ENCODE measurements at places on chromosomes 16 and 17.
A peak's percentile ranks its signal among the peaks of the same experiment; 100 is the strongest.

DNA sequence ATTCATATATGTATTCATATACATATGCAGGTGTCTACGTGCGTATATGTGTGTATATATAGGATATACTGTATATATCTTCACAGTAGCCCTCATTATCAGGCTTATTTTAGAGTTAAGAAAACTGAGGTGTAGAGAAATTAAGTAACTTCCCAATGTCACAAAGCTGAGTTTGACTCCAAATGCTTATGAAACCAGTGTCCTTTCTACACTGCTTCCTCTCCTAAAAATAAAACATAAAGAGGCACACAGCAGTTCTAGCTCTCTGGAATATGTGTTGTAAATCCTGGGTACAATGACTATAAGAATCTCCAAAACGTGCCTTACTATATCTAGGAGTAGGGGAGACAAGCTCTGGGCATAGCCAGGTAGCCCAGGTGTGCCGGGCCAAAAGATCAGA, 40.0 kb upstream of the CCL1 start:
- no peak for DNase-seq

DNA sequence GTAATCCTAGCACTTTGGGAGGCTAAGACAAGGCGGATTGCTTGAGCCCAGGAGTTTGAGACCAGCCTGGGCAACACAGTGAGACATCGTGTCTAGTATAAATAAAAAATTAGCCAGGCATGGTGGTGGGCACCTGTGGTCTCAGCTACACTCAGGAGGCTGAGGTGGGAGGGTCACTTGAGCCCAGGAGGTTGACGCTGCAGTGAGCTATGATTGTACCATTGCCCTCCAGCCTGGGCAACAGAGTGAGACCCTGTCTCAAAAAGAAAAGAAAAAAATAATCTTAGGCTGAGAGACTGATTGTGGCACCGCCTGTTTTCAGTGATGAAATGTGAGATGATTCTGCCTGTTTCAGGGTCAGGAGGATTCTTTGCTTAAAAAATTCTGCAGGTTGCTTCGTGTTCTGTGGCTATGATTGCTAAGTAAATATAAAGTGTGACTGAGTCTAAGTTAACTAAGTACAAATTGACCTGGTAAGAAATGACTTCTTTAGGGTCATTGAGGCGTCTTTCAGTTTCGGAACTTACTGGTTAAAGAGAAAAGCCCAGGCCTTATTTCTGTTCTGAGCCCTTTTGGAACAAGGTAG, 128.3 kb downstream of the SOCS1 start:
- DNase-seq, result no peak

- peak; percentile 85 for DNase-seq
Observed at GRCh38 chr16:56576585-56577299, 11.9 kb downstream of the MT4 start.

- no peak for DNase-seq
Observed at GRCh38 chr17:46001390-46002310, 2.6 kb downstream of the STH start.

DNA sequence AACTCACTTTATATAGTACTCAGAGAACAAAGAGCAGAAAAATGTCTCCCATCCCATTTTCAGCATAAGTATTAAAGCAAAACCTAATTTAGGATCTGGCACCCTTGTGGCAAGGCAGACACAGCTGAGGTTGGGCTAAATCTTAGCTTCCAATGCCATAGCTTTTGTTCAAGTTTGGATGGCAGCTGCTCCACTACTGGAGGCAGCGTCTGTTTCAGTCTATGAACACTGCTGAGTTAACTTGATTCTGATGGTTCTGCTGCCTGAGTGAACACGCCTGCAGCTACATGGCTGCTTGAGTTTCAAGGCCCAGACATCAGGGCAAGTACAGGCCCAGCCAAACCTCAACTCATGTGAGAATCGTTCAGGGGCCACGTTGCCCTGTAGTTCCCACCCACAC, 178.2 kb upstream of the RPH3AL start:
- no peak for DNase-seq

DNA sequence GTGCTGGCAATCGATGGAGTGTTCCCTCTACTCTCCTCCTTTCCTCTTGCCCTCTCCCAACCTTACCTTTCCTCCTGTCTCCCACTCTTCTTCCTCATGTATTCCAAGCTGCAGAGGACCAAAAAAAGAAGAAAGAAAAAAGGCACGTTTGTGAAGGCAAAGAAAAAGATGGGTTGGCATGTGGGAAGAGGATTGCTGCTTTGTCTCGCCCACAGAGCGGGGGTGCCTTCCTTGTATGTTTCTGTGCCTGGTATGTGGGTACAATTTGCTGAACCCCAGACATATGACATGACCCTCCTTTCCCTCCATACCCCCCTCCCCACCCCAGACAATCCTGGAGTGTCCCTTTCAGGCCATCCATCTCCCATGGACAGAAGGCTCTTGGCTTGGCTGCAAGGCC, 13.1 kb upstream of the CTCF start:
- no peak for DNase-seq
